ENCODE measurements at places on chromosomes 12 and 14.

DNA sequence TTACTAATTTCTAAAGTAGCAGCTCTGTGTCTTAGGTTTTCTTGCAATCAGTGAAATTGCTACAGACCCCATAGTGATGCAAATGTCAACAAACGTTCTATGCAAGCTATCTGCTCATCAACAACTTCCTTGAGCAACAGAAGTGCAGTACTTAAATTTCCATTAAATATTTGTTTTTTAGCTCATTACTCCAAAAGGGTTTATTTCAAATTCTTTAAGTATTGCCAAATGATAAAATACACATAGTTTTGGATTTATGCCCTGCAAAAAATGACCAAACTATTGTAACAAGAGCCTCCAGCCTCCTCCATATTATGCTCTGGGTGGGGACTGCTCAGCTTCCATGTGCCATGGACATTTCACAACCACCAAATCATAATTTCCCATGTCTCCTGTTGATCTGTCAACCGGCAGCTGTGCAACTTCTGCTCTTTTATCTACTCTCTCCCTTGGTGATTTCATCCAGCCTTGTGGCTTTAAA is 4.4 kb downstream of the BDKRB1 start:
- DNase-seq = peak; percentile 93

GRCh38 chr12:105672121-105672975 is 341.9 kb downstream of the C12orf75 start:
- DNase-seq = no peak

GRCh38 chr12:132071830-132072384 is 72.2 kb downstream of the DDX51 start:
- DNase-seq = no peak

GRCh38 chr14:54333511-54333910 is 63.3 kb upstream of the CDKN3 start:
- no peak for DNase-seq

GRCh38 chr14:77790566-77791224 is 9.2 kb upstream of the ADCK1 start:
- no peak for DNase-seq

GRCh38 chr14:91654836-91655235 is 77.0 kb downstream of the CATSPERB start:
- DNase-seq = no peak

DNA sequence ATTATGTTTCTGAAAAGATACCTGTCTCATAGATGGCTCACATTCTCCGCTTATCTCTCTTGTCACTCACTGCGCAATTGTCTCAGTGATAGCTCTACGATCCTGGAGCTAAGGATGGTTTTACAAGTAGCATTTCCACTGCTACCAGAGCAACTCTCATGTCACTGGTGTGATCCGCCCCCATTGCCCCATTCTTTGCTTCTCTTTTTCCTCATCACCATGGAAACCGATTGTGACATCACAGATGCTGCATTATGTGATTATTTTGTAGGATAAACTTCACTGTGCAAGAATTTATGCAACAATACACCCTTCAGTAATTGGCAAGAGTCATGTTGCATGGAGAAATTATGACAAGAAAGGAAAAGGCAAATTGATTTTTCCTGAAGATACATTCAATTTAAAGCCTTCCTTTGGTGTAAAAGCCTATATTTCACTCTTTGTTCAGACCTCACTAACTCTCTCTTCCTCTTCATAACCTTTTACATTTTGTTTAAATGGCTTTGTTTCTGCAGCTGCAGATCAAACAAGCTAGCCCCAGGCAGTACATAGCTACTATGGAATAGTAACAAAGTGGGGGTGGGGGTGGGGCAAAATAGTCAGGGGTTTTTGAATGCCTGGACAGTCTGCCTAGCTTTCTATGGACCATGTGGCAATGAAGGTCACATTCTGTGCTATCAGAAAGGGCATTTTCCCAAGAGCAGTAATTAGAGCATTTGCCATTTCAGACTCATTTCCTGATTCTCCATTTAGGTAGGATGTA is 539.8 kb downstream of the NRXN3 start:
- no peak for DNase-seq

DNA sequence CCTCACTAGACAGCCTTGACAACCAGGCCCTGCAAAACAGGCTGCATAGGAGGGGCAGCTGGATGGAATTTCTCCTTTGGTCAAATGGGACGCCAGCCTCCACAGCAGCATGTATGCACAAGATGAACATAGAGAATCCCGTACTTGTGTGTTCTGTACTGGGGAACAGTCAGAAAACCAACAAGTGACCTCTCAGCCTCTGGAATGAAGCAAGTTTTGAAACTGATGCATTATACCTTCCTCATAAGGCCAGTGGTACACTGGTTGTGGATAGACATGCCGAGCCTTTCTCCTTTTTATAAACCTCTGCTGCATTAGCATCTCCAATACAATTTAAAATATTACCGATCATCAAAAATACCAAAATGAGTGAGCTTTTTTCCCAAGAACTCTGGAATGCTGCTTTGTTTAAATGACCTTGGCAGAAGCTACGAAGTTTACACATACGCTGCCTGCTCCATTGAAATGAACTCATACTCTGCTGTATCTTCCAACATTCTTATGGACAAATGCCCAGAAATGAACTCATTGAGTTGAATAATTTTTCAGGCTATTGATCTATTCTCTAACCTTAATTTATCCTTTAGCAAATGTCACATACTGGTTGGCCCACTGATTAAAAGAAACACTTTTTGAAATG is 47.6 kb upstream of the FERMT2 start:
- DNase-seq = peak; percentile 77

DNA sequence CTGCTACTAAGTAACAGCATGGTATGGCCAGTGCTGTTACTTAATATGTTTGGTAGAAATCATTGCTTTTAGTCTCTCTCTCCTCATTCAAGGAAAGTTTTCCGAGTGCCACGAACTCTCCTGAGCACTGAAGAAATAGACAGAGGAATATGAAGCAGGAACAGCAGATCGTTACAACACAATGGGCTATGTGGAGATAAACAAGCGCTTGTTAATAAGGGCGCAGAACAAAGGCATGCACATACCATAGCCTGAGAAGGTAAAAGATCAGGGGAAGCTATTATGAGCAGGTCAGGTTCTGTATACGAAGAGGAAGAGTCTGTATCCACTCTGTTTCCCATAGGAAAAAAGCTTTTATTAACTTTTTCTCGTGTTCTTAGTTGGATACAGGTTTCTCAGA is 156.2 kb upstream of the CPNE8 start:
- DNase-seq = no peak

- no peak for DNase-seq
Measured at GRCh38 chr14:38425324-38425976, 169.6 kb upstream of the CLEC14A start.

GRCh38 chr12:103498990-103499389 is 3.2 kb upstream of the C12orf42 start:
- no peak for DNase-seq

DNA sequence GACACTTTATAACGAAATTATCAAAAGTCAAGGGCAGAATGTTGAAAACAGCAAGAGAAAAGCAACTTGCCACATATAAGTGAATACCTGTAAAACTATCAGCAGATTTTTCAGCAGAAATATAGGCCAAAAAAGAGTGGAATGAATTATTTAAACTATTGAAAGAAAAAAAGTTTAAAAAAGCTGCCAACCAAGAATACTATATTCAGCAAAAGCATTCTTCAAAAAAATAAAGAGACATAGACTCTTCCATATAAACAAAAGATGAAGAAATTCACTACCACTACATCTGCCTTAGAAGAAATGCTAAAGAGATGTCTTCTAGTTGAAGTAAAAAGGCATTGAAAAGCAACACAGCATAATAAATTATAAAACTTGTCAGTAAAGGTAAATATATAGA is 80.6 kb upstream of the CPNE8 start:
- DNase-seq = no peak

DNA sequence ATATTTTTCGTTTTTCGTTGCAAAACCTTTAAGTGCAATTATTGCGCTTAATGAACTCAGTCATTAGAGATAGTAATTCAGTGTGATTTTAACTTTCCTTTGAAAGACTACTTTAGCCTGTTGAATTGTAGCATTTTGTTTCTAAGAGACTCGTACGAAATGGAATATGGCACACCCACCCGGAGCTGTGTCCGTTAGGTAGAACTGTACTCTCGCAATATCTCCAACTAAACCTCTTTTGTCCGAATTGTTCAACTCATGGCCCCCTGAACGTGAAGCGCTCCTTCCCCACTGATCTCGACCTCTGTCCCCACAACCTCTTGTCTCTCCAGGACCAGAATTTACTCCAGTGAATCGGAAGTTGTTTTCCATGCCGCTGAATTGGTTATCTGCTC is 800 bp downstream of the PCNX4 start:
- no peak for DNase-seq

DNA sequence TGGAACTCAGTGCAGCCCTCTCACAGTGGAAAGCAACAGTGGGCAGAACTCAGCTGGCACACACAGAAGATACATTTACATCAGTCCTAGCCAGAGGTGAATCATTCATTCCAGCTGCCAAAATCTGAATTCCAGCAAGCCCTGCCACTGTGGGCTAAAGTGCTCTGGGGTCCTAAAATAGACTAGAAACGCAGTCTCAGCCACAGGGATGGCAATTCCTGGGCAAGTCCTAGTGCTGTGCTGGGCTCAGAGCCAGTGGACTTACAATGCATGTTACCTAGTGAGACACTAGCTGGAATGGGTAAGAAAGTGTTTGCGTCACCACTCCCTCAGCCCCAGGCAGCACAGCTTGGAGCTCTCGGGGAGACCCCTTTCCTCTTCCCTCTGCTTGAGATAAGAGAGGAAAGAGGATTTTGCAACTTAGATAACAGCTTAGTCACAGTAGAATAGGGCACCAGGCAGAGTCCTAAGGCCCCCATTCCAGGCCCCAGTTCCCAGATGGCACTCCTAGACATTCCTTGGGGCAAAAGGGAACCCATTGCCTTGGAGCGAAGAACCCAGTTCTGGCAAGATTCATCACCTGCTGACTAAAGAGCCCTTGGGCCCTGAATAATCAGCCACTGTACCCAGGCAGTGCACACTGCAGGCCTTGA is 592.9 kb downstream of the FSCB start:
- no peak for DNase-seq

DNA sequence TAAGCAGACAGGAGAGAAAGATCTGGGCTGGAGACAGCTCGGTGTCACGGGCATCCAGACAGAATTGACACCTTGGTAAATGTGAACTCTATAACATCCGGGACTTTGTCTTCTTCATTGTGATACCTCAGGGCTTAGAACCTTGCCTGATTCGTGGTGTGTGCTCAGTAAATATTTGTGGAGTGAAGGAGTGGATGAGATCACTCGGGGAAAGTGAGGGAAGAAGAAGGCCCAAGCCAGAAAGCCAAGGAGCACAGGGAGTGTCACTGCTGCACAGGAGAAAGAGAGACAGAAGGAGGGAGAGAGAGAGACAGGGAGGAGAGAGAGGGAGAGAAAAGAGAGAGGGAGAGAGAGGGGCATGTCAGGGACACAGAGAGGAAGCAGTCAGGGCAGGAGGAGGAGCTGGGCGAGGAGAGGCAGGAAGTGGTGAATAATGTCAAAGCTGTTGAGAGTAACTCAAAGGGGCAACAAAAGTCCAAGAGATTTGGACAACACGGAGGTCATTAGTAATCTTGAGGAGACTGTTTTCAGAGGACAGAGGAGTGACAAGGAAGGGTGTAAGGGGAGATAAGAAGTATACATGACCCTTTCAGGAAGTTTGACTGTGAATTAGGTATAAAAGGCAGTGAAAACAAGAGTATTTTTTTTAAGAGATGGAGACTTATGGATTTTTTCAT is 141.6 kb upstream of the MAX start:
- DNase-seq = no peak

GRCh38 chr12:33587784-33588712 is 148.4 kb upstream of the SYT10 start:
- DNase-seq = peak; percentile 25

DNA sequence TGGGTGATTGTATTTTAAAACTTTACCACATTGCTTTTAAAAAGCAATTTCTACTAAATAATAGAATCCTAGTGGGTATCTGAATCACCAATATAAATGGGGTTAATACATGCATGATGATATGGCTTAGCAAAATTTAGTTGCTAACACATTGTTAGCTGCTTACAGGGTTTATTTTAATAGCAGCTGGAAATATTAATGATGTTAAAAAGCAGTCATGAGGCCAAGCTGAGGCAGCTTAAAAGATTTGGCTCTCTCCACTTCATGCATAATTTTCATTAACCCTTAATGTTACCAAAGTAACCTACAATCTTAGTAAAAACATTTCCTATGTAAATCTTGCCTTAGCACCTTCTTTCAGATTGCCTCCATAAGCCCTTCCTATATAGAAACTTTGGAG is 49.2 kb upstream of the CNOT2 start:
- no peak for DNase-seq
